H9 (cell line): ENCODE measurements at places on chromosomes 16 and 17.

- no peak for DNase-seq
Observed at GRCh38 chr17:42361781-42362186, 26.5 kb downstream of the STAT3 start.

DNA sequence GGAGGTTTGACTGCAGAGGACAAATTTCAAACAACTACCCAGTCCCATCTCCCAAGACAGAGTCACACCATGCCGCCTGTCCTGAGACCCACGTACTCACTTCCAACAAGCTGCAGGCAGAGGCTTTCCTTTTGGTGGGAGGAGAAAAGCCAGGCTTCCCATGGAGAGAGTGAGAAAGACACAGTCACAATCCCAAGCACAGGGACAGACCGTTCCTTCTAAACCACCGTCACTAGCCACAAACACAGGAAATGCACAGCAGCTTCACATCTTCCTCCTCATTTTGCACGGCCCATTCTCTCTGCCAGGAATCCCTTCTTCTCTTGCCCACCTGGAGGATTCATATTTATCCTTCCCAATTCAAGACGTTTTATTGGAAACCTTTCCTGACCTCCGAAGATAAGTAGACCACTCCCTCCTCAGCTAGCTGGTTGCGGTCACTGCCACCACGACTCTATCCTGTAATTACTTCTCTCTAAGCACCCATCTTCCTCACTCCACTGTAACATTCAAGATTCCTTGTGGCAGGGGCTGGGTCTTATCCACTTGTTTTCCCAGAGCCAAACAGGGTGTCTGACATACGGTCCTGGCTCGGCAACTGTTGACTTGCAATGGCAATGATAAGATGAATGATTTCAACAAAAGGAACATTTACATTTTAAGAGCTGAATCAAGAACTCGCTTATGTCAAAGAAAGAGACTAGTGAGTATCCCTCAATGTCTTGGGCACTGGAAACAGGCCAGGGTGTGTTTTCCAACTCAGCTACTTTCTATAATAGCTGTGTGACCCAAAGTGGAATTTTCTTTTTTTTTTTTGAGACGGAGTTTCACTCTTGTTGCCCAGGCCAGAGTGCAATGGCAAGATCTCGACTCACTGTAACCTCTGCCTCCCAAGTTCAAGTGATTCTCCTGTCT, 87.6 kb downstream of the XYLT1 start:
- no peak for DNase-seq

DNA sequence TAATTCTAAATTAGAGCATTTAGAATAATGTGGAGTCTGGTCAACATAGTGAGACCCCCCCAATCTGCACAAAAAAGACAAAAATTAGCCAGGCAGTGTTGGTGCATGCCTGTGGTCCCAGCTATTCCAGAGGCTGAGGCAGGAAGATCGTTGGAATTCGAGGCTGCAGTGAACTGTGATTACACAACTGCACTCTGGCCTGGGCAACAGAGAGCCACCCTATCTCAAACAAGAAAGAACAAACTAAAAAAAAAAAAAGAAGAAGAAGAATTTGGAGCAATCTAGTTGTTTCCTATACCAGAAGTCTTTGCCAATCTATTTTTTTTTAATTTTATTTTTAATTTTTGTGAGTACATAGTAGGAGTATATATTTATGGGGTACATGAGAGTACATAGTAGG, 6.0 kb downstream of the CETP start:
- no peak for DNase-seq

GRCh38 chr16:728131-728889, 1.4 kb downstream of the HAGHL start:
- DNase-seq: peak; percentile 87

GRCh38 chr16:787978-788398, at the start of gene RPUSD1:
Gene RPUSD1, minus strand, starts transcription at chr16:788381. Its CDS starts 644 bp downstream, at chr16:787737.
- DNase-seq: no peak

GRCh38 chr16:3182608-3183444, 5.2 kb upstream of the OR1F1 start:
- peak; percentile 84 for DNase-seq

DNA sequence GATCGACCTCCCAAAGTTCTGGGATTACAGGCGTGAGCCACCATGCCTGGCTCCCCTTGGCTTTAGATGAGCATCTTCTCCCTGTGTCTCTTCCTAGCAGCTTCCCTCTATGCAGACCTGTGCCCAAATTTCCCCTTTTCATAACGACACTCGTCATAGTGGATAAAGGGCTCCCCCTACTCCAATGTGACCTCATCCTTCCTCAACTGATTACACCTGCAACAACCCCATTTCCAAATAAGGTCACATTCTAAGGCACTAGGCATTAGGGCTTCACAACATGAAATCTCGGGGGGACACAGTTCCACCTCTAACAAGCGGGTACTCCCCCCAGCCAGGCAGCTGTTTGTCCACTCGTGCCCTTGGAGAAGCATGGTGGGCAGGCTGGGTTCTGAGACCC, 10.3 kb downstream of the KIF19 start:
- DNase-seq: no peak
